T-cell (primary cell): ENCODE measurements at places on chromosomes 11 and 22.

DNA sequence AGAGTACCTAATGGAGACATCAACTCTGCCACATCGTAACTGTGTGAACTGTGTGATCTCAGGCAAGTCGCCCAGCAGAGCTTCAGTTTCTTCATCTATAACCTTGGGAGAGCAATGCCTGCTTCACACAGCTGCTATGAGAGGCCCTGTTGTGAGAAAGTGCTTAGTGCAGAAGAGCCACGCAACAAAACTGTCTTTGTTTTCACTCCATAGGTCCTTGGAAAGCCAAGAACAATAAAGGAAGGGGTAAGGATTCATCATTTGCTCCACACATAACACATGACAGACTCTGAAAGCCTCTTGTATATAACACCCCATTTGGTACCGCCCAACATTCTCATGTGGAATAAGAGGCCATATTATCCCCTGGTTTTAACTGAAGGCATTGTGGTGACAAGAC is 231.9 kb upstream of the ISX start:
- no peak for DNase-seq

DNA sequence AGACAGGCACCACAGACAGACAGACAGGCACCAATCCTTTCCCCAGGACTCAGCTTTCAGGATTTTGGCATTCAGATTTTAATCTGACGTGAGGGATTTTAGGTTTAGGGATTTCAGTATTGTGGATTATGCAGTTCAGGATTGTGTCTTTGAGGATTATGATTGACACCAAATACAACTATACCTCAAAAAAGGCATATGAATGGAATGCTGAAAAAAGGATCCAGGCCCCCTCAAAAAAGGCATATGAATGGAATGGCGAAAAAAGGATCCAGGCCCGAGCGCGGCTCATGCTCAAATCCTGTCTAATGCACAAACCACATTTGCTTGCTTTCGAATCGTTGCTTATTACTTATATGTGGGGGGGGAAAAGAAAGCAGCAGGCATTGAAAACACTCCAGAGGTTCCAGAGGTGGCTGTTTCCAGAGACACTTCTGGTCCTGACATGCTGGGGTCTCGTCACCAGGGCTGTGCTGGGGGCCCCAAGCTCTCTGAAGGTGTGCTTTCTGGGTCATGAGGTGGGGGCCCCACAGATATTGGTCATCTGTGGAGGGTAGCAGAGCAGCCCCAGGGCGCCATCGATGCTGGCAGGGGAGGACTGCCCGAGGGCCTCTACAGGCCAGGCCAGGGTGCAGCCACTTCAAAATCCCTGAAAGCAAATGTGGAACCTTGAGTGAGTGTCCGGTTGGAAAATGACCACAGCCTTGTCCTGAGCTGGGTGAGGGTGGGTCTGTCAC is 16.8 kb upstream of the OSBPL5 start:
- no peak for DNase-seq

GRCh38 chr22:27972732-27973698 is 54.0 kb upstream of the PITPNB start:
- DNase-seq = no peak

DNA sequence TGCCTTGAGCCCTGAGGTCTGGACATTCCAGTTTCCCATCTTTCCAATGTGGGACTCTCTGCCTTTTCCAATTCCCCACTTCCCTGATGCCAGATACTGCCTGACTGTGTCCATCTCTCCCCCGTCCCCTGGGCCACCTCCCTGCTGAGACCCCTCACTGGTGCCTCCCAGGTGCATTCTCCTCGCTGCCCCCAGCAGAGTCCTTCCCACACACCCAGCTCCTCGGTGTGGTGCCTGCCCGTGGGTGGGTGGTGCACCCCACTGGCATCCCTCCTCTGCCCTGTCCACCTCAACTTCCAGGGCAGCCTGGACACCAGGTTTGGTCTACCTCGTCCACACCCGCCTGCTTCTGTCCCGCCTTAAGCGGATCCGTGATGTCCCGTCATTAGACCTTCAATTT is 4.9 kb upstream of the MRGPRF start:
- no peak for DNase-seq

- DNase-seq = no peak
Measured at GRCh38 chr11:29260939-29261705, 755.7 kb downstream of the KCNA4 start.

GRCh38 chr11:92266806-92267205 is 42.2 kb downstream of the FAT3 start:
- no peak for DNase-seq

DNA sequence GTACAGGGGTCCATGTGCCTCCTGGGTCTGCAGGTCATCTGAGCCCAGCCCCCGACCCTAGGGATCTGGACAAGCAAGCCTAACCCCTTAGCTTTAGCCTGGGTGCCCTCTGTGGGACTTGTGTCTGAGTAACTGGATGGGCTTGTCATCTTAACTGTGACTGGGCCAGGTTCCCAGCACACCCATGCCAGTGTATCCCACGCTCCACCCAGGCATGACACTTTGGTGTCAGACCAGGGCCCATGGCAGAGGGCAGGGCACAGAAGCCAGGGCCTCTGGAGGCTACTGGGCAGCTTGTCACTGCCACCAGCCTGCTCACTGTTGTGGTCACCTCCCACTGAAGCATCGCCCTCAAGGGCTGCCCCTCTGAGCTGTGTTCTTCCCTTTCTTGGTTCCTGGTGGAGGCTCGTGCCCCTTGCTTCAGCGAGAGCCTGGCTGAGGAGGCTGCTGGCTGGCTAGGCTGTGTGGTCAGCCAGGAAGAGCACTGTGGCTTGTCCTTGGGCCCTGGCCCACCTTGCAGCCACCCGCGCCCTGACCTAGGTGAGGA is 80.8 kb downstream of the ST3GAL4 start:
- no peak for DNase-seq

- DNase-seq = no peak
Measured at GRCh38 chr11:124844664-124845079, 20.6 kb upstream of the ROBO3 start.

DNA sequence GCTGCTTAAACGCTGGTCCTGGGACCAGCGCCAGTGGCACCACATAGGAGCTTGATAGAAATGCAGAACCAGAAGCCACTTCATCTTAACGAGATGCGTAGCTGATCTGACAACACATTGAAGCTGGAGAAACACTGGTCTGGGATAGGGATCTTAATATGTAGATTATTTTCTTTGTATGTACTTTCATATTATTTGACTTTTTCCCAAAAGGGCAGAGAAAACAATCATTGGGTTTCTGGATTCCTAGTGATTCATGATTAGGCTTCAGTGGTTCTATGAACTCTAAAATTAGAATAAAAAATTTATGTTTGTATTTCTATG is 12.3 kb downstream of the MPEG1 start:
- DNase-seq = no peak

DNA sequence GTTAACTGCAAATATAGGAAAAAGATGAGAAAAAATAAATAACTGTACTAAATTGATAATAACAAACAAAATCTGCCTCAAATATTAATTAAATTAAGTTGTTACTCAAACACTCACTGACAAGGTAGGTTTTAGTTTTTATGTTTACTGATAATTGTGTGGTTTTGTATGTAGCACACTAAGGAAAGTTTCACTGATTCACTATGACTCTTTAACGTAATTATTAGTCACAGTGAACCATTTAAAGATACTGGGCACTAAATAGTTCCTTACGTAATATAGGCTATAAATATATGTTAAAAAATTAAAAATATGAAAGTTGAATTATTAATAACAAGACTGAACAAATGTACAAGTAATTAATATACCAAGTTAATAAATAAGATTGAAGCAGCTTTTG is 2330.0 kb upstream of the RAG2 start:
- no peak for DNase-seq

DNA sequence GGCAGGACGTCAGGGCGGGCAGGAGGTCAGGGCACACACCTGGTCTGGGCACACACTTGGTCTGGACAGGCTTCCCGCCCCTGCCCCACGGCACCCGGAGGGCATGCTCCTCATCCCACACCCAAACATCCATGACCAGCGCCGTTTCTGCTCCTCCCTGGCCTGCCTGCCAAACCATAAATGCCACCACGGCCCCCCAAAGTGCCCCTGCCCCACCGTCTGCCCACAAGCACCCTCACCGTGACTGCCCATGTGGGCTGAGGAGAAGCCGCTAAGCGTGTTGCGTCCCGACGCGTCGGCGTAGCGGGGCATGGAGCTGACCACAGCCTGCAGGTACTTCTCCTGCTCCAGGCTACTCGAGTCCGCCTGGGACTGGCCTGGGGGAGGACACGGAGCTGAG is 15.8 kb downstream of the SBF1 start:
- DNase-seq = no peak
